ENCODE measurements at places on chromosomes 13 and 19.

DNA sequence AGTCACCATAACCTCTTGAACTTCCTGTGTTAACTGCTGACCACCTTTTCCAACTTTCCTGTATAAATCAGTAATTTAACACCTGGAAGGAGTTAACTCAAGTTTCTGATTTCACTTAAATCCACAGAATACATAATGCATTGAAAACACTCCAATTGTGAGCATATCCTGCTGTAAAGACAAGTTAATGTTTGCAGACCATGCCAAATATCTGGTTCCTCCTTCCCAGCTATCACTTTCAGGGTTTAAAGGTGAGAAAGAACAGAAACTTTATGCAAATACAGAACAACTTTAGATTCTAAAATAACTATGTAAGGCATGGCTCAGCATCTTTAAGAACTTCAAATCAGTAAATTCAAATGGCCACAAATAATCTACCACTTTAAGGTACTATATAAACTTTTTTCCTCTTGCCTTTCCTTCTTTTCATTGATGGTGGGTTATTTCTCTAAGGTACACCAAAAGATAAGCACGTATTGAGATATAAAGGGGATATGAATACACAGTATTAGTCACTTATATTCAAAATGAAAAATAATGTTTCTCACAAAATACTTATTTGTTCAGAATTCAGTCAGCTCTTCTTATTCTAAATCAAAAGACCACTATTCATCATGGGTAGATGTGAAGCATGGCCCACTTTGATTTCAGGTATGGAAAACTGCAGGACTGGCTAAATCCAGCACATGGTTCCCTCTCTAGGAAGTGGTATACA, 6.6 kb upstream of the TPTE2 start:
- no peak for DNase-seq

DNA sequence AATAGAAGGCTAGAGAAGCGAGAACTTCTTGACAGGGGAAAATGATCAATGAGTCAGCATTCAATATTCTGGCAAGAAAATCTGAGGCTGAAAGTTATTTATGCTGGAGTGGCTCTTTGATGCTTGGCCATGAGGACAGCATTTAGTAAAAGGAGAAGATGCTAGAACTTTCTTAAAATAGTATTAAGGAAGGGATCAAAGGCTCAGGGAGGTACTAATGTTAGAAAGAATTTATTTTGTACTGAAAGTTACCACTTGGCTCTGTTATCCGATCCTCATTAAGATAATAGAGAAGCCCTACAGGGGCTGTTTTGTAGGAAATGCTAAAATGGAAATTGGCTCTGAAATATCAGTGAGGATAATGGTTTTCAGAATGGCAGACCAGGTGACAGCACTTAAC, 1774.6 kb upstream of the PCDH20 start:
- DNase-seq: no peak

DNA sequence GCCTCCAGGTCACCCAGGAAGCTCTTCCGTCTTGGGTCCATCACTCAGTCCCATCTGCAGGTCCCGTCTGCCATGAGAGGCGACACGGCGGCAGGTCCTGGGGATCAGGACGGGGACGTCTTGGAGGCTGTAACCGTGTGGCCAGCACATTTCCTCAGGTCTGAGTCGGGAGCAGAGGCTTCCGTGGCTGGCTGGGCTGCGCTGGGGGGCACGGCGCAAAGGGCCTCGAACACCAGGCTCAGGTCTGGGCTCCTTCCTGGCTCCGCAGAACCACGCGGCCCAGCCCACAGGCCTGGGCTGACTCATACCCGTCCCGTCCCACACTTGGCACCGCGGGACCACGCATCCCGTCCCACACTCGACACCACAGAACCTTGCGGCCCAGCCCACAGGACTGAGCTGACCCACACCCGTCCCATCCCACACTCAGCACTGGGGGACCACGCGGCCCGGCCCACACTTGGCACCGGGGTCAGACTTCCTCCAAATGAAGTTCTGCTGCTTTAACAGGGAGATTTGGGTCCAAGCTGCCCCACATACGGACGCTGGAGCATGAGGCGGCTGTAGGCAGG, 30.2 kb downstream of the SBNO2 start:
- DNase-seq: no peak

DNA sequence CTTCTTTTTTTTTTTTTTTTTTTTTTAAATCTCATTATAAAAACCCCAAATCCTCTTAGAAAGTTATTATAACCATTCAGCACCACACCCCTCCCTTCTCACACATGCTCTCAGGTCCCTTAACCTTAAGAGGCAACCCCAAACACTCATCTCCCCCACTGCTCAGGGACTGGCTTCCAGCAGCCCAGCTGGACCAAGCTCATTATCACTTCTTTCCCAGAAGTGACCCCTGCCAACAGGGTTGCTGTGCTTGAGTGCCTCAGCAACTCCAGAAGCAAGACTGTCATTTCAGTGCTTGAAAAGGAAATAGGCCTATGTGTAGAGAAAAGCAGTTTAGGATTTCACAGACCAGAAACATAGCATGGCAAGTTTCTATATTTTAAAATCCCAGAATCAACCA, 84.3 kb downstream of the SLAIN1 start:
- no peak for DNase-seq

DNA sequence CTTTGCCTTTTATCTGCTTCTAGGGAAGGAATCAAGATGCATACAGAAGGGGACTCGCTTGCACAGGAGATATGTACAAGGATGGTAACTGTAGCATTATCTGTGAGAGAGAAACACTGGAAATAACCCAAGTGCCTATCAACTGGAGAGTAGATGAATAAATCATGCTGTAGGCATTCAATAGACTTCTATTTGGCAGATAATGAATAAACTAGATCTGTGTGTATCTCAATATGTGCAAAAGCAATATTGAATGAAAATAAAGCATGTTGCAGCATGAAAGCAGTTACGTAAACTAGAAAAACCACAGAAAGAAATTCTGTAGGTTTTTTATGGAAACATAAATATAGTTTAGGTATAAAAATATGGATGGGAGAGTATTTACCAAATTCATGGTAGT, 38.6 kb upstream of the RGCC start:
- no peak for DNase-seq

- DNase-seq: no peak
Measured at GRCh38 chr13:50955798-50956197, 46.2 kb downstream of the RNASEH2B start.

GRCh38 chr19:2487842-2488241, 11.9 kb downstream of the GADD45B start:
- no peak for DNase-seq
